Muscle of leg (tissue), 16 donors: ENCODE measurements at places on chromosomes 16 and 17. TPM values are rescaled to one million over a fixed set of nuclear protein-coding genes. Genes with fewer than 3 reads are reported as not detected.

GRCh38 chr16:65041667-65042066, 80.2 kb downstream of the CDH11 start:
- DNase-seq = no peak

GRCh38 chr16:80527297-80527696, 13.5 kb upstream of the DYNLRB2 start:
- DNase-seq = no peak

The E2F4 gene
- polyA plus RNA-seq = 44.6 TPM

DNA sequence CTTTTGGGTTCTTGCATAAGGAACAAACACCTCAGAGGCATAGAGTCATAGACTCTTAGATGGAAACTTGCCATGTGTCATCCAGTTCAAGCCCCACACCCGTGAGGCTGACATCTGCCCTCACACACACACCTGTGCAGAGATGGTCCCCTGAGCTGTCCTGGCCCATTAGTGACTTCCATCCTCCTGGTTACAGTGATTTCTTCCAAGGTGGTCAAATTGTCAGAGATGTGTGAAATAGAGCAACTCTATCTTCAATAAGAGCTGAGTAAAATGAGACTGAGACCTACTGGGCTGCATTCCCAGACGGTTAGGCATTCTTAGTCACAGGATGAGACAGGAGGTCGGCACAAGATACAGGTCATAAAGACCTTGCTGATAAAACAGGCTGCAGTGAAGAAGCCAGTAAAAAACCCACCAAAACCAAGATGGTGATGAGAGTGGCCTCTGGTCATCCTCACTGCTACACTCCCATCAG, 342.2 kb upstream of the TNRC6C start:
- DNase-seq = no peak

The CASKIN2 gene
- polyA plus RNA-seq = 23.8 TPM

GRCh38 chr17:2397247-2398171, 3.4 kb downstream of the MNT start:
- no peak for DNase-seq

DNA sequence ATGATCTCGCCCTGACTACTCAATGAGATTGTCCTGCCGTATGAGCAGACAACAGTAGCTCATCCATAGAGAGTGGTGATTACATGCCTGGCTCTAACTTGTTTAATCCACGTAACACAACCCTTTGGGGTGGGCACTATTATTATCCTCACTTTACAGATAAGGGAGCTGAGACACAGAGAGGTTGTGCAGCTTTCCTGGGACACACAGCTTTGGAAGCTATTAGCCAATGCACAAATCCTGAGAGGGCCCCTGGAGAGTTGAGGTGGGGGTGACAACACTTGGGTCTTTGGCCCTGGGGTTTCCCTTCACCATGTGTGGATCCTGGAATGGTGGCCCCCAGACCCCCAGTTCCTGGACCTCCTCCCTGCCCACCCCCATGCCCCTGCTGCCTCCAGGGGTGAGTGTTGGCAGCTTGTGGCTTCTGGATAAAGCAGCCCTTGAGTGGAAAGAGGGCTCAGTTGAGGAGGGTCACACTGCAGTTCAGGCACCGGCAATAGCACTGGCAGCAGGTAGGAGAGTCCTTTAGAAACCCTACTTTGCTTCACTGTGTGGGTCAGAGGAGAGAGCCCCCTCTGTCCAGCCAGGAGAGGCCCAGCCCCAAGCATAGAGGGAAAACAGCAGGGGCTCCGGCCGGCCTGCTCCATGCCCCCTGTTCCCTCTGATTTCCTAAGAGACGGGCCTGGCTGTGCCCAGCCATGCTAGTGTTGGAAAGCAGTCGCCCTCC, 230.7 kb downstream of the KATNIP start:
- no peak for DNase-seq

The AIPL1 gene
- polyA plus RNA-seq = not detected

The MGRN1 gene
- 38.5 TPM for polyA plus RNA-seq
